IPS DF 19.7 (cell line): ENCODE measurements at places on chromosomes 5 and 9.

- no peak for DNase-seq
Measured at GRCh38 chr9:87593359-87593980, 95.8 kb downstream of the DAPK1 start.

DNA sequence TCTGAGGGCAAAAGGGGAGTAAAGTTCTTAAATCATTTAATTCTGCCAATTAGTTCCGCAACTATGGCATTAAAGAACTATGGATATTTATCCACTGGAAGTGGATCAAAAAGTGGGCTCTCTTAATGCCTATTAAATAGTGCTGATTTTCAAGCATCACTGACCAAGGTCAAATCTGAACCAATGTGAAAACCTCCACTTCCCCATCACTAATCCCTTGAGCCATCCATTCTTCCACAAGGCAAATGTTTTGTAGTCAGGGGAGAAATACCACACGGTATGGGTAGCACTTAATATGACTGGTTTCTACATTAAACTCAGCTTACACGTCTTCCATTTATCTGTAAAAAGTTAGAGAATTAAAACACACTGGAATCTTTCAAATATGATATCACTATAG is 57.6 kb downstream of the MLLT3 start:
- no peak for DNase-seq

- no peak for DNase-seq
Measured at GRCh38 chr9:17772223-17772622, 193.4 kb downstream of the SH3GL2 start.

GRCh38 chr5:158020555-158021418 is 161.8 kb upstream of the CLINT1 start:
- DNase-seq, result no peak

DNA sequence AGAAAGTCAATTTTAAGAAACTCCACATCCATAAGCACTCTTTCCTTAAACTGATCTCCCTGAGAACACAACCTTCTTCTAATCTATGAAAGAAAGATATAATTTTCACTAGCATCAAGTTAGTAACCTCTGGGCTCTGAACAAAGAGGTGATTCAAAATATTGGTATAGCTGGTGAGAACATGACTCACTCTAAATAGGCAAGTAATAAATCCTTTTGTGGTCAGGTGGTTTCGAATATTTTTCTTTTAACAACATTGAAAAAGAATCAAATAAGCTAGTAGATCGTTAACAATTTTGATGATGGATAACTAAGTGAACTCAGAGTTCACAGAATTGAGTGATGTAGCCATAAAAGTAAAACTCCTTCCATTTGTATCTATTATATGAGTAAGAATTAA is 150.6 kb upstream of the IQGAP2 start:
- no peak for DNase-seq

DNA sequence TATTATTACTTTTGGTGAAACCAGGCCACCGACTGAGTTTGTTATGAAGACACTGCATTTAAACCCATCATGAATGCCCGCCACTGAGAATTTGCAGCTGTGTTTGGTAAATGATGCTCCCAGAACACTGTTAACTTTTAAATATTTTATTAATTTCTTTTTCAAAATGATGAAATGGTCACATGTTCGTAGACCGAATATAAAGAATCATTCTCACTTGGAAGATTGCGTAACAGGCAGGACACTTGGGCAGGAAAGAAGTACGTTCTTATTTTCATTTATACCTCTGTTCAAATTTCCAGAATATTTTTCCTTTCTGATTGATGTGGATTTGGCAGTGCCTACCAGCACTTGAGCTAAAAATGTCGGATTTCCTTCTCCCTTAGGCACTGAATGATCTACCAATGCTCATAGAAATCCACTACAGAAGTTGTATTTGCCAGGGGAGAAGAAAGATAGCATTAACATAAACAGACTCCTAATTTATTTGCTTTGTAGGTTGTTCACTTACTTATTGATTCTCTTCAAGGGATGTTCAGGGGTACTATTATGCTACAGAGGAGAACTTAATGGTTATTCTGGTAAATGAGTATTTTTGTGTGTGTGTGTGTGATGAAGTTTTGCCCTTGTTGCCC is 13.8 kb downstream of the CYFIP2 start:
- DNase-seq, result no peak

GRCh38 chr5:56088967-56089829 is 94.4 kb upstream of the IL6ST start:
- DNase-seq, result no peak

GRCh38 chr5:132754947-132755346 is 7.7 kb downstream of the CCNI2 start:
- DNase-seq, result no peak

DNA sequence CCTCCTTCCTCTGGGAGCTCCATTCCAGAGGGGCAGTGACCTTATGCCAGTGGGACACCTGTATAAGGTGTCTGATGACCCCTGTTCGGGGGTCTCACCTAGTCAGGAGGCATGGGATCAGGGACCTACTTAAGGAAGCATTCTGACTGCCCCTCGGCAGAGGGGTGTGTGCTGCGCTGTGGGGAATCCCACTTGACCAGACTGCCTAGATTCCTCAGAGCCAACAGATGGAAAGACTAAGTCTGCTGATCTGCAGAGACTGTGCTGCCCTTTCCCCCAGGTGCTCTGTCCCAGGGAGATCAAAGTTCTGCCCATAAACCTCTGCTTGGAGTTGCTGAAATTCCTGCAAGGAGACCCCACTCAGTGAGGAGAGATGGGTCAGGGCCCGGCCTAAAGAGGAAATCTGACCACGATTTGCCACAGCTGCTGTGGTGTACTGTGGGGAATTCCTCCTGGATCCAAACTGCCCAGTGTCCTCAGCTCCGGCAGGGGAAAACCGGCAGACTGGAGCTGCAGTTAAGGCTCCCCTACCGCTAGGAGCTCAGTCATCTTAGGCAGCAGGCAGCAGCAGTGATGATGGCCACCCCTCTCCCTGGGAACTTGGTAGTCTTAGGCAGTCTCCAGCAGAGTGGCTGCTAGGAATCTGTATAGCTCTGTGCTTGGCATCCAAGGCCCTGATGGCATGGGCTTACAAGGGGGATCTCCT is 34.8 kb upstream of the FAM120A start:
- DNase-seq, result no peak

- peak; percentile 77 for DNase-seq
Measured at GRCh38 chr5:167358868-167359492, 932.5 kb upstream of the WWC1 start.

GRCh38 chr9:35859310-35859989 is 10.8 kb downstream of the OR13J1 start:
- no peak for DNase-seq

DNA sequence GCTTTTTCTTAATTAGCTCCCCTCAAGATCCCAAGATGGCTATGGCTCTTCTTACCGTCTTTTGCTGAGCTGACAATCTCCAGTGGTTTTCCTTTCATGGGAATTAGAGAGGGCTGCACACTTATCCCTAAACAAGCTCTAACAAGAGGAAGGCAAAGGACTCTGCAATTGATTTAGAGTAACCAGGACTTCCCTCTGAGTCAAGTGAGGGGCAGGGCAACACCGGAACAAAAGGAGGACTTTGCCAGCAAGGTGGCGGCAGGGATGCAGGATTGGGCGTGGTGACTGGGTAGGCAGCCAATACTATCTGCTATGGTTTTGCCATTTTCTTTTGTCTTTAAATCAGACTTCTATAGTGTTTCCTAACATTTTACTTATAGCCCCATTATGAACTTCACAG is 9.8 kb downstream of the SLC44A1 start:
- no peak for DNase-seq

- DNase-seq, result no peak
Measured at GRCh38 chr5:100889165-100889743, 13.8 kb downstream of the ST8SIA4 start.

- no peak for DNase-seq
Measured at GRCh38 chr9:106106396-106106795, 412.1 kb downstream of the TMEM38B start.

GRCh38 chr9:120917929-120918762 is 8.4 kb downstream of the TRAF1 start:
- no peak for DNase-seq

- DNase-seq, result no peak
Measured at GRCh38 chr5:142833517-142834449, 63.6 kb downstream of the ARHGAP26 start.

DNA sequence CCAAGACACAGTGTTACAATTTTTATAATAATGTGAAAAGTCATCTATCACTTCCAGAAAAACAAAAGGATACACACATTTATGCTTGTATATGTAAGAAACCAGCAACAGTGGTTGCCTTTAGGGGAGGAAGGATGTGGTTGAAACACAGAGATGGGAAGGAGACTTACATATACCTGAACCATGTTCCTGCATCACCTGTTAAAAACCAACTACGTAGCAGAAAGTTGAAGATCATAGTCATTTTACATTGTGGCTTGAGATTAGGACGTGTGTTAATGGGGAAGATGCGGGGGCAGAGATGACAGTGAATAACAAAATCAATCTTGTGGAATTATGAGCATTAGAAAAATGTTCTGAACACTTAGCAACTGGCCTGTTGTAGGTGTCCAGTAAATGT is 307.3 kb downstream of the MLLT3 start:
- no peak for DNase-seq

- DNase-seq, result no peak
Measured at GRCh38 chr9:33192493-33193255, 25.5 kb upstream of the B4GALT1 start.

DNA sequence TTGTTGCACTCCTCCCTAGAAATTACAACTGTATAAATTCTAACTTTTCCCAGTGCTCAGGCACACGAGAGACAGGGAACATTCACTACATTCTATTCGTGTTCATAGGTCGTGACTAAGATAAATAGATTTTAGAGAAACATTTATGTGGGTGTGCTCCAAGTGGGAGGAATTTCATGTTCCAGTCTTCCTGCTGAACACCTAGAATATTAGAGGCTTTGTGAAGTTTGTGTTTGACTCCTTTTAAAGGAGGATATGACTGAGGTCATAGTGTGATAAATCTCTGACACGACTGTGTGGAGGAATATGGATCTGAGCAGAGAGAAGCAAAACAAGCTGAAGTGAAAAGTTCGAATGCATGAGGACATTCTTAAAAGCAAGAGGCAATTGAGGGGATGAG is 355.3 kb downstream of the ZSWIM6 start:
- no peak for DNase-seq

DNA sequence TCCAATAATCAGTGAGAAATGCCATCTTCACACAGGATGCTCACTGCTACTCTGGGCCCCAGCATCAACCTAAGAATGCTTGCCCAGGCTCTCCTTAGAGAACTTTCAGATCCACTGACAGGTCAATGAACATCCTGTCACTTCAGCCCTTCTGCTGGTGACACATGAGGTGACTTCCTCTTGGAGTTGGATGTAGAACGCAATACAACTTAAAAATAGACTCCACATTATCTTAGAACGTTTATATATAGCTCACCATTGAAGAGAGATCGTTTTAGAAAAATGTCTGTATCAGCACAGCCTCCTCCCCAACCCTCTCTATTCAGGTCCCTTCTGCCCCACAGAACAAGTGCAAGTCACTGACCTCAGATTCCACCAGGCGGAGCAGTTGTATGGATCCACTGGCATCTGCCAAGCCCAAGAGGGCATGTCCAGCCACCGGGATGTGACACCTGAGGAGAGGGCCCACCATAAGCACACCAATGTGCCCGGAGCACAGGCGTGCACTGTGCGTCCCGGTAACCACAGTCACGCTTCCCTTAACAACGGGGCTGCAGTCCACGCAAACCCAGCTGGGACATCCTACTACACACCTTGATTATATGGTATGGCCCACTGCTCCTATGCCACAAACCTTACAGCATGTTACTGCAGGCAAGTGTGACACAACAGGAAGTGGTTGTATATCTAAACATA is 2.9 kb downstream of the DPH7 start:
- DNase-seq, result no peak

DNA sequence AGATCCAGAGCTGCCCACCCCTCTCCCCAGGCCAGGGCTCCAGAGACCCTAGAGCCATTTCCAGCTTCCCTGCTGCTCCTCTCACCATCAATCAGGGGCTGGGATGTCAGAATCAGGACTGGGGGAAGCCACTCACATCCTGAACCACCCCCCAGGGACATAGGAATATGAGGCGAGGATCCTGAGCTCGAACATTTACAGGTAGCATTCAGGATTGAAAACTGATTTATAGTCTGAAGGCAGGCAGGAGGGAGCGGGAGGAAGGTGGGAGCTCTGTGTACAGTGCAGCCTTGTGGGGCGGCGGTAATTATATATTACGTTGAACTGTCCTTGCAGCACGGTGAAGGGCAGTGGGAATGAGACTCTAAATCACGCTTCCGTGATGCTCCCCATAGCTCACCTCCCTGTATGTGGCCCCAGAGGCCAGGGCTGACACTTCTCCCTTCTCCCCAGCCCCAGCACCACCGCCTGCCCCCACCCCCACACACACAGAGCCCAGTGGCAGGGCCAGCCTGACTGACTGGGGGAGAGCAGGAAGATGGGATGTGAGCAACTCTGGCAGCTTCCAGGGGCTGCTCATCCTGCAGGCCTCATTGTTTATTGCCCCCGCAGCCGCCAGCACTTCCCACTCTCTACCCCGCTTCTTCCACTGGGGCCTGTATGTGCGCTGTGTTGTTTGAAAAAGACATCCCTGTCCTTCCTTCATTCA is 76.0 kb upstream of the HSPA9 start:
- DNase-seq, result no peak

- DNase-seq, result peak; percentile 97
Measured at GRCh38 chr9:63816751-63817621, 1468.0 kb downstream of the FOXD4L5 start.

GRCh38 chr5:107478068-107478641 is 192.6 kb downstream of the EFNA5 start:
- no peak for DNase-seq

- DNase-seq, result no peak
Measured at GRCh38 chr5:135487839-135488514, 35.8 kb upstream of the TIFAB start.

GRCh38 chr5:145990170-145990569 is 53.8 kb downstream of the SH3RF2 start:
- DNase-seq, result no peak

DNA sequence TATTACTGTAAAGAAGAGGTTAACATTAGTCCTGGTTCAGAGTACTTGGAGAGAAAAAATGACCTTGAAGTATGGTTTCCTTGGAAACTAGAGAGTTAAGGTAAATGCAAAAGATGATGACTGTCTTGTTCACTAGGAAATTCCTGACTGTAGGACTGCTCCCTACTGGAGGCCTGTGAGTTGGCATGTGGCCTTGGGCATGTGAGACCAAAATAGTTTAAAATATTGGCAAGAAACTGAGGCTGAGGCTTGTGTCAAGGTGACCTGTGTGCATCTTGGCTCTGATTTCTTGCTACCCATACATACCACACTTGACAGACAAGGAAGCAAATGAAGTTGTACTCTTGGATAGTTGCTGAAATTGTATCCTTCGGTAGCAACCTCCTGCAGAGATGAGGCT is 96.5 kb downstream of the TARS1 start:
- no peak for DNase-seq

GRCh38 chr5:176732306-176732705 is 78.1 kb upstream of the UNC5A start:
- DNase-seq, result no peak

DNA sequence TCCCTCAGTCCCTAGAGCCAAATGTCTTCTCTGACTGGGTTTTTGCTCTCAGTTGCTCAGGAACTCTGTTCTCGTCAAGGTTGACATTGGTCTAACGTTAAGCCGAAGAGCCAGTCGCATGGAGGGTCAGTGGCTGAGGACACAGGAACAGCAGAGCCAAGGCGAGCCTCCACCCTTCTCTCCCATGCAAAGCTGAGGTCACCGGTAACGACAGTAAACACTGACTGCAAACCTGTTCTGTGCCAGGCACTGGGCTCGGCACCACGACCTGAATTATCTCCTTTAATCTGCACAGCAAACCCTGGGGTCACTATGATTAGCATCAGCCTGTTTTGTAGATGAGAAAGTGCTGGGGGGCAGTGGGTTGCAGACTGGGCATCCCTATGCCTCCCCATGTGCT is 171.0 kb downstream of the COL23A1 start:
- no peak for DNase-seq
